ENCODE measurements at places on chromosomes 12 and 14. TPM values are rescaled to one million over a fixed set of nuclear protein-coding genes. Genes with fewer than 3 reads are reported as not detected.

GRCh38 chr12:64064706-64065105 lies 157.4 kb downstream of the KICS2 start:
- no peak for DNase-seq

GRCh38 chr12:47977046-47977771 lies 13.8 kb downstream of the TMEM106C start:
- no peak for DNase-seq

DNA sequence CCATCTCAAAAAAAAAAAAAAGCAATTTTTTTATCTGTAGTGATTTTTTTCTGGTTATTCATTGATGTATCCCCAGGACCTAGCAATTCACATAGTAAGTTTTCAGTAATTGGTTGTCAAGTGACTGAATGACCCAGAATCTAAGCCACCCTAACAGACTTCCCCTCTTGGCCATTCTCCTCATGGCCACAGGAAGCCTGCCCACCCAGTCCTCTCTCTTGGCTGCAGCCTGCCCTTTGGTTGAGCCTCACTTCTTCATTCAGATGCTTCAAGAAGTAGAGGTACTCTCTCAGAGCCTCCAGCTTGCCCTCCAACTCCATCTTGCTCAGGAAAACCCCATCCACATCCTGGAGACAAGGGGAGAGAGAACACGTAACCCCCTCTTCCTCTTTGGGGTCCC lies 2.8 kb downstream of the KRT78 start:
- no peak for DNase-seq

The SRRM4 gene
- total RNA-seq = not detected

The ASCL1 gene
- total RNA-seq = not detected

Measured in activated CD4-positive, alpha-beta memory T cell treated with anti-CD3 and anti-CD28 coated beads, Interleukin-2, amount 10 ng/mL, durations not matched to agents 7 days and 5 days (primary cell).